Stimulated activated CD8-positive, alpha-beta memory T cell treated with anti-CD3 and anti-CD28 coated beads, Interleukin-4, amount 100 ng/mL, for 48 hours (primary cell): ENCODE measurements at places on chromosomes 4 and X.

DNA sequence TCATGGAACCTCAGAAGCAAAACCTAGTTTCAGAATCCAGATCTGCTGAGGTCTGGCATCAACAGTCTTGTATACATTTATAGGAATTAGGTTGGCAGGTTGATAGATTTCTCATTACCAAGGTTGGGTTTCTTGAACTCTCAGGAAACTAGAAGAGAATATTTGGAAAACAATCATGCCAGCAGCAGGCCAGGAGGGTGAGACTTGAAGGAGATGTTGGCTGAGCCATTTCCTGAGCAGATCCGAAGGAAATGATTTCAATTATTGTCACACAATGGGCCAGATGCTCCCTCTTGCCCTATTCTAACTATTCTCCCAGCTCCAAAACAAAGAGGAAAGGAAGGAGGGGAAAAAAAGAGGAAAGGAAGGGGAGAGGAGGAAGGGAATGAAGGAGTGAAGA is 45.2 kb downstream of the SHROOM4 start:
- DNase-seq, result no peak

- no peak for DNase-seq
Observed at GRCh38 chr4:85759388-85759787, 284.4 kb downstream of the ARHGAP24 start.

DNA sequence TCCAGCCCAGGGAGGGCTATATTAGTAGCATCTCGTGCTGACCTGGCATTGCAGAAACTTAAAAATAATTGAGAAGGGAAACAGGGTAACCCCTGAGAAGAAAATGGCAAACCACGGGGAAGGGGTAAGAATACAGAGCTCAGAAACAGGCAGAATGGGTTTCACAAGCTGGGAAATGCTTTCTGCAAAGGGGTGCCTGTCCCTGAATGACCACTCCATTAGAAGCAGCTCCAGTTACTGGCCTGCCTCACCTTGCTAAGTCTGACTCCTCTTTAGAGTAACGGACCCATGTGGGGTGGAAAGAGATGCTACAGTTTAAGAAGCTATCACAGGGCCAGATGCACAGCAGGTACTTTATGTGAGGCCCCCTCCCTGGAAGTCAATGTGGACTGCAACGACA is 2.5 kb downstream of the WDR1 start:
- no peak for DNase-seq

DNA sequence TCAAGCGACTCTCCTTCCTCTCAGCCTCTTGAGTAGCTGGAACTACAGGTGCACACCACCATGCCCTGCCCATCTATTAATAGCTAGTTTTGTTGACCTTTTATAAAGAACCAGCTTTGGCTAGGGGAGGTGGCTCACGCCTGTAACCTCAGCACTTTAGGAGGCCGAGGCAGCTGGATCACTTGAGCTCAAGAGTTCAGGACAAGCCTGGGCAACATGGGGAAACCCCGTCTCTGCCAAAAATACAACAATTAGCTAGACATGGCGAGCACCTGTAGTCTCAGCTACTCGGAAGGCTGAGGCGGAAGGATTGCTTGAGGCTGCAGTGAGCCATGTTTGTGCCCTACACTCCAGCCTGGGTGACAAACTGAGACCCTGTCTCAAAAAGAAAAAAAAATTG is 2.7 kb downstream of the TKTL1 start:
- DNase-seq, result no peak

- DNase-seq, result peak; percentile 94
Observed at GRCh38 chr4:56544573-56545131, 39.1 kb downstream of the ARL9 start.

DNA sequence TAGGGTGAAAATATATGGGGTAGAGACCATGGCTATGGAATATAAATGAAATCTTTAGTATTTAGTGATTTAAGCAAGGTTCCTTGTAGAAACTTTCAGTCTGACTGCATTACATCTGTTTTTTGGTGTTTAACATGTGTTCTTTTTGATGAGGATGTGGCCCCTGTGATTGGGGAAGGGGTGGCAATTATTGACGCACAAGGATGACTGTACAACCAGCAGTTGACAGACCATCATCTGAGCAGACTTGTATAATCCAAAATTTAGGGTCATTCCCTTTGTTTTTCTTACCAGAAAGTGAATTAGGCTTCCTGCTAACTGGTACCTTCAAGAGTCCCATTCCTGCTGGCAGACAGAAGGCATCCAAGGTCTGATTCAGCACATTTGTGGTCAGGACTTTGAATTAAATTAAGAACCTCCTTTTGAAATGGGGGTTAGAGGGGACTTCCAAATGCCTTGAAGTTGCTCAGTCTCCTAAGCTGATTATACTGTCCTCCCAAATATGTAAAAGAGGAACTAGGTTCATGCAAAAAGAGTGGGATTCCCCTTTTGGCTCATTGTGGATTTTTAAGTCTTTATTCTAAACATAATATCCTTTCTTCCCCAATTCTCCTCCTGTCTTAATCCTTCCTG is 112.4 kb upstream of the CXCL13 start:
- DNase-seq, result no peak

DNA sequence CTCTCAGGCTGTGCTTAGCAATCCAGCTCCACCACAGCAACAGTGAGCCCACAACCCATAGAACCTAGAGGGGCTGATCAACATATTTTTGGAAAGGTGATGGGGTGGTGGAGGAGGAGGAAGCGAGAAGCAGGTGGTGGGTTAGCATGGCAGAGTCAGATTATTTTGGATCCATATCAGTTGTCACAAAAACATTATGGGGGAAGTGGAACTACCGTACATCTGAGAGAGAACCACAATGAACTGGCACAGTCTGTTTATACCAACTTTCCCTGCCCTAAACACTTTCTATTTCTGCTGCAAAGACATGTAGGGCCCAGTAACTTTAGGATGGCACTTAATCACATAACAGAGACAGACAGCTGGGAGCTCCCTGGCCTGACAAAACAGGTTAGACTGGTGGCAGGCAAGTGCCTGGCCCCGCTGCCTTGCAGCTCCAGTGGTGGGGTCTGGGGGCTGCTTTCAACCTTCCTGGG is 4.3 kb downstream of the SLC9A7 start:
- no peak for DNase-seq

GRCh38 chrX:96703379-96703778 is 18.7 kb downstream of the DIAPH2 start:
- no peak for DNase-seq
